ENCODE measurements at places on chromosomes 11 and 22. TPM values are rescaled to one million over a fixed set of nuclear protein-coding genes. Genes with fewer than 3 reads are reported as not detected.

Gene CEP126
- 8.1 TPM for total RNA-seq

DNA sequence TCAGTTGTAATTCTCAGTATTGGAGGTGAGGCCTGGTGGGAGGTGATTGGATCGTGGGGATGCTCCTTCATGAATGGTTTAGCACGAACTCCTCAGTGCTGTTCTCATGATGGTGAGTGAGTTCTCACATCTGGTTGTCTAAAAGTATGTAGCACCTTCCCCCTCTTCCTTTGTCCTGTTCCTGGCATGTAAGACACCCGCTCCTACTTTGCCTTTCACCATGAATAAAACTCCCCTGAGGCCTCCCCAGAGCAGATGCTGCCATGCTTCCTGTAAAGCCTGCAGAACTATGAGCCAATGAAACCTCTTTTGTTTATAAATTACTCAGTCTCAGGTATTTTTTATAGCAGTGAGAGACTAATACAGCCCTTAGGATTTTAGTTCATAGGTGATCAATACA, 191.5 kb downstream of the MAML2 start:
- DNase-seq: no peak

DNA sequence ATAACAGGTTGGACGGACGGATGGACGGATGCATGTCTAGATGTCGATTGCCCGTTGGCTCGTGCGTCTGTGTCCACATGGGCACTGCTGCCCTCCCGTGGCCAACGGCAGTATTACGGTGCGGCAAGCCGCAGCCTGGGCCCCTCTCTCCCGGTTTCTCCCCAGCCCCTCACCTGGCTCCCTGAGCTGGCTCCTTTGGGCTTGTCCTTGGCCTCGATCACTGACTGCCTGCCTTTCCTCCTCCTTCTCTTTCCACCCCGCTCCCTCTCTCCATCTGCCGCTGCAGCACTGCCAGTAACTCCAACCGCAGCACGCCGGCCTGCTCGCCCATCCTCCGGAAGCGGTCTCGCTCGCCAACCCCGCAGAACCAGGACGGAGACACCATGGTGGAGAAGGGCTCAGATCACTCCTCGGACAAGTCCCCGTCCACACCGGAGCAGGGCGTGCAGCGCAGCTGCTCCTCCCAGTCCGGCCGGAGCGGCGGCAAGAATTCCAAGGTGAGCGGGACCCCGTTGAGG, 77.3 kb downstream of the SCN3B start:
- peak; percentile 70 for DNase-seq

Gene SLC35E4
- total RNA-seq: 3.9 TPM

Gene MPZL2
- total RNA-seq: 226 TPM

GRCh38 chr22:47000888-47001287, 238.4 kb downstream of the TBC1D22A start:
- no peak for DNase-seq

GRCh38 chr11:106840947-106841346, 177.3 kb downstream of the GUCY1A2 start:
- no peak for DNase-seq

- DNase-seq: no peak
Observed at GRCh38 chr11:60854140-60854846, 1.5 kb downstream of the PTGDR2 start.

Data from ureter (tissue), 1 donor.